ENCODE measurements at places on chromosomes 6 and 20.

- no peak for DNase-seq
Observed at GRCh38 chr20:42392442-42392841, 774.3 kb upstream of the CHD6 start.

GRCh38 chr6:26260725-26261490 lies 104.1 kb upstream of the BTN3A2 start:
- DNase-seq: no peak

DNA sequence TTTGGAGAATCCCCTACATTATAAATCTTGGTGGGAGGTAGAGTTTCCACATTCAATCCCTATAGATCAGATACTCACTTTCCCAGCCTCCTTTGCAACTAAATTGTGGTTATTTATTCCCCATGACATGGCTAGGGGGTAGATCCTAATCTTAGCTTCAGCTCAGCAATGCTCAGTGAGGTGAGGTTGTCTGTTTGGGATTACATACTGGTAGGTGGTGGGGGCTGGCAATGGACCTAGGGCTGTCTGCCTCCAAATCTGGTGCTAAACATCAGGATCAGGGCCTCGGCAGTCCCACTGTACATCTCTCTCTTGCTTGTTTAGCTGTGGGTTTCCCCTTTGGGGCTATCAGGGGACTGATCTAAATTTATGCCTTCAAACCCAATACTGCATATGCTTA lies 45.8 kb upstream of the PMEPA1 start:
- no peak for DNase-seq

DNA sequence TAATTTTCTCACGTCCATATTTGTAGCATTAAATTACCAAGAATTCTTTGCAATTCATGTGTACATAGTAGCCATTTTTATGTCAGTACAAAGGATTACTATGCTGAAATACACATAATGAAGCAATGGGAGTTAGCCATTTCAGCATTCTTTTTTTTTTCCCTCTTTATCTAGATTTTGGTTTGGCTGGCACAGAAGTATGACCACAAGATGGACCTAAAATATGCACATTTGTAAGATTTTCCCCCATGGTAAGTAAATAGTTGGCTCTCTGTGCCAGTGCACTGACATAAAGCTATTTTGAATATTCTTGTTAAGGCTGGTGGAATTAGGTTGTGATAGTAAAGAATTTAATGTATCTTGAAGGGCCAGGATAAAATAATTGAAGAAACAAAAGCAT lies 486.1 kb upstream of the BTBD3 start:
- no peak for DNase-seq

DNA sequence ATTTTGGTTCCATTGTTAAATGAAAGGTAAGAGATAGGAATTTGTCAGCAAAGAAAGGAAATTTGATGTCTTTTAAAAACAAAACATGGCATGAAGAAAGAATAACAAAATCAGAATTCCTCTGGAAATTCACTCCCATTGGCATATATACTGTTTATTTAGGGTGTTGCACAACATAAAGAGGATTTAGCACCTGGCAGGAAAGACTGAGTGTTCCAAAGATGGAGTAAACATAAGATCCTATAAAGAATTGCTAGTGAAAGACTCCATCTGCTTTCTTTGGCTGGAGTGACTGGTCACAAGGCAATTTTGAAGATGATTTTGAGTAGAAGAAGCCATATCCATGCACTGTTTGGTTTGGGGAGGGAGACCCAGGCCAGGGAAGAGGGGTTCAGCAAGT lies 62.4 kb downstream of the CD24 start:
- no peak for DNase-seq

- peak; percentile 56 for DNase-seq
Observed at GRCh38 chr6:27176096-27176495, 71.4 kb upstream of the PRSS16 start.

DNA sequence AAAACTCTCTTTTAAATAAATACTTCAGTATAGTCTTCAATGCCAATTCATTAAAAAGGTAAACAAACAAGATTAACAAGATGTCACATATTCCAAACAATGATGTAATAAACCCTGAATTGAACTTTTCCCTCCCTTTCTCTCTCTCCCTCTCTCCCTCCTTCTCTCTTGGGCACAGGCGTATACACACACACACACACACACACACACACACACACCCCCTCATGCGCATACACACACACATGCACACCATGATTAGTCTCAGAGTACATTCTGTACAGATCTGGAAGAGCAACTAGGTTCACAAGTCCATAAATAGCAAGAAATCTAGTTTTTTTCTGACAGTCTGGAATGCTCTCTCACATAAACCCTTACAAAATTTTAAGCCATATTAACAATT lies 128.3 kb downstream of the DST start:
- no peak for DNase-seq

DNA sequence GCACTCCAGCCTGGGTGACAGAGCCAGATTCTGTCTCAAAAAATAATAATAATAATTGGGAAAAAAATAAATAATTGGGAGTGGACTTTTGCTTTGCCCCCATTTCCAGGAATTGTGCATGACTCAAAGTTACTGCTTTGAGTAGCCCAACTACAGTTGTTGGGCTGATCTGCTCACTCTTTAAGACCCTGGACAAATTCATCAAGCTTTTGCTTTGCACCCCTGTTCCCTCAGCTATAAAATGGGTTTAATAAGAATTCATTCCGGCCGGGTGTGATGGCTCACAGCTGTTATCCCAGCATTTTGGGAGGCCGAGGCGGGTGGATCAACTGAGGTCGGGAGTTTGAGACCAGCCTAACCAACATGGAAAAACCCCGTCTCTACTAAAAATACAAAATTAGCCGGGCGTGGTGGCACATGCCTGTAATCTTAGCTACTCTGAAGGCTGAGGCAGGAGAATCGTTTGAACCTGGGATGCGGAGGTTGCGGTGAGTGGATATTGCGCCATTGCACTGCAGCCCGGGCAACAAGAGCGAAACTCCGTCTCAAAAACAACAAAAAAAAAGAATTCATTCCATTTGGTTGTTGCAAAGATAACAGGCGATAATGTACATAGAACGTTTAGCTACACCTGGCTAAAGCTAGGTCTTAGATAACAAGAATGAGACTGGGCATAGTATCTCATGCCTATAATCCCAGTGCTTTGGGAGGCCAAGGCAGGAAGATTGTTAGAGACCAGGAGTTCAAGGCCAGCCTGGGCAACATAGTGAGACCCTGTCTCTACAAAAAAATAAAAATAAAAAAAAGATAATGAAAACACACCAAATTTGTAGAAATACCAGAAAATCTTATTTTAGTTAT lies 87.9 kb upstream of the ZNF217 start:
- DNase-seq: no peak

- no peak for DNase-seq
Observed at GRCh38 chr6:143498428-143498827, 13.1 kb downstream of the FUCA2 start.

- no peak for DNase-seq
Observed at GRCh38 chr6:137676888-137677287, 182.7 kb upstream of the OLIG3 start.

DNA sequence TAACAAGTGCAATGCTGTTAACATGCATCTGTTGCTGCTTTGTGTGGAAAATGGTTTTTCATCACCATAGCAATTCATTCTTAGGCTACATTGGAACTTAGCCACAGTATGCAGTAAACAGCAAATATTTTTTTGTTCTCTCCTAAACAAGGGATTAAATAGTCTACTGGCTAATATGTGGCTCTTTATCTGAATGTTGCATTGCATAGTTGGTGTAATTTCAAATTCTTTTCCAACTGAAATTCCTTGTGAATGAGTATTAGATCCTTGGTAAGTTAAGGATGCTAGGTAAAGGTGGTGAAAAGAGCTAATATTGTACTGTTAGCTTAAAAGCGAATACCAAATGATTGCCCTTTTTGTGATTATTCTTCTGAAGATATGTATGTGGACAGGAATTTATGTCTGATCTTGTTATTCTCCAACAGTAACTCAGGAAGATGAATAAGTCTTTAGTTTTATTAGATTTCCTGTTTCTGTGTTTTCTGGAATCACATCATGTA lies 958 bp downstream of the MLIP start:
- no peak for DNase-seq

DNA sequence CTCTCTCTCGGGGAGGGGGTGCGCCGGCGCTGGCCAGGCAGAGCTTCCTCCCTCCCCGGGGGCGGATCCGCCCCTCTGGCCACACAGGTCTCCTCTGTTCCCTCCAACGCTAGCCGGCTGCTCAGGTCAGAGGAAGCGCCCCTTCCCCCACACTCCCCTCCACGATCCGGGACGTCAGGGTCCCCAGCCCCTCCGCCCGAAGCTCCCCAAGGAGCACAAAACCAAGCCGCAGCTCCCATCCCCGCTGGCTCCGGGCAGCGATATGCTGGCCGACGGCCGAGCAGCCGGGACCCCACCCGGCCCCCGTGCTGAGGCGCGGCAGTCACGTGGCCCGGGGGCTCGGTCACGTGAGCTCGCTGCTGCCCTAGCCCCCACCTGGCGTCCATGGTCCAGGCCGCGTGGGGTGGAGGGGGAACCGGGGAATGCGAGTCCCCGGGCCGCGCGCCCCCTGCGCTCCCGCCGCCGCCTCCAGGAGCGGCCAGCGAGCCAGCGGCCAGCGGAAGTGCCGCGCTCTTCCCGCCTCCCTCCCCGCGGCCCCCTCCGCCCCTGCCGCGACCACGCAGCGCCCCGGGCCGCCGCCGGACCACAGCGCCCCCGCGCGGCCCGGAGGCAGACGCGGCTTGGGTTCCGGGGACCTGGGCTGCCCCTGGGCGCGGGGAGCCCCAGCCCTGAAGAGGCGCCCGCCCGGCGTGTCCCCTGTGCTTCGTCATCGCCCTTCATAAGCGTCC lies at the start of gene SLC35B2:
Gene SLC35B2 (minus strand): TSS at position 504 of the 728 bp plus-strand sequence. CDS start 118 bp downstream, at position 386.
- DNase-seq: peak; percentile 81

DNA sequence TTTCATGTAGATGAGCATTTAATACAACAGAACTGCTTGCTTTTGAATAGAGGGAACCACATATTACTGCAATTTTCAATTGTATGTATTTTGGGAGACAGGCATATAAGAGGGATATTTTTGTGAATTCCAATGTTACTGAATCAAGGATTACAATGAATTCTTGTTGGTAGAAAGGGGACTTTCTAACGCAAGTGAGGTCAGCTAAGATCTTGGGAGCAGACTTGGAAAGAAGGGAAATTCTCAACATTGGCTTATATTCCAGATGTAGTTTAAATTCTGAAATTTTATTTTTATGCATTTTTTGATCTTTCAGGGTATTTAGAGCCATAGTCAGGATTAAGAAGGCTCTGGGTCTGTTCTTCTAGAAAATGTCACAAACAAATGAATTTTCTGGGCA lies 43.3 kb upstream of the CTAGE9 start:
- DNase-seq: peak; percentile 53

DNA sequence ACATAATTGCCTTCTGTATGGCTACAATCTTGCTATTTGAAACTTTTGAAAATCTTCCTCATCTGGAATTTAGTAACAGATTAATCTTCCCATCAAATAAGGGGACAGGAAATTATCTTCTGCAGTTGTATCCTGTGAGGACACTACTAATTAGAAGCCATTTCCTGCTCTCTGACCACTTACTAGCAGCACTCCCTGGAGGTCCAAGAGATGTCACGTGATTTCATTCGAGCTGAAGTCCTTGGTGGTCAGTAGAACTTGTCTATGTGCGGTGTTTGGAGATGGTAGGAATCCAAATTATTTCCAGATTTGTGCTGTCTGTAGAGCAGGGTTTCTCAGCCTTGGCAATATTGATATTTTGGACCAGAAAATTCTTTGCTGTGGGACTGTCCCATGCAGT lies 202.5 kb downstream of the TFAP2B start:
- DNase-seq: no peak

DNA sequence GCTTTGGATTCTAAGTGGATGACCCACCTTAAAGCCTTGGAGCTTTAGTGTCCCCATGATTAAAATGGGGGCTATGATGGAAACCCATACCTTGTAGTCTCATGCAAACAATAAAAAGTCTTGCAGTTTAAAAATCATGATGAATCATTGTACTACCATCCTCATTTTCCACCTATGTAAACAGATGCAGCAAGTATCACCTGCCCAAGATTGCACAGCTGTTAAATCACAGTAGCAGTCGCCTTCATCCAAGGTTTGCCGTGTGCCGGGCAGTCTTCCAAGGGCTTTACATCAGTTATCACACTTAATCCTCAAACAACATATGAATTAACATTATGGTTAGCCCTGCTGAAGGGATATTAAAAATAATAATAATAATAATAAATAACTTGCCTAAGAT lies 210.3 kb downstream of the FOXA2 start:
- no peak for DNase-seq

DNA sequence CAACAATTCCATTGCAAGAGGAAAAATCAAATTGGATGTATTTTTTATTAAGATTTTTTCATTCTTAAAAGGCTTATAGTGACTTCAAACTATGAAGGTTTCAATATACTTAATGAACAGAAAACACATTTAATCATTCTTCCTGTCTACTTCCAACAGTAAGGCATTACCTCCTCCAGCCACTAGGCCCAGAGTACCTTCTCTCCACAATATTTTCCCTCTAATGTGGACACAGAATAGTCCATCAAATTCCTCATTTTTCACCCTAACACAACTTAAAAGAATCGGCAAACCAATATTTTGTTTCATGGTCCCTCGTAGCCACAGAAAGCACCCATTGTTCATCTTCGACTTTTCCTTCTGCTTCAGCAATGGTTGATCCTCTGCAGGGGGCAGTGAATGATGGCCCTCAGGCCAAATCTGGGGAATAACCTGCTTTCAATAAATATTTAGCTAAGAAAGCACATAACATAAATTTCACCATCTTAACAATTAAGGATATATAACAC lies 335.4 kb upstream of the ID4 start:
- DNase-seq: no peak

GRCh38 chr6:30130179-30130679 lies 5.7 kb upstream of the TRIM40 start:
- DNase-seq: no peak

GRCh38 chr20:32462900-32463641 lies 104.9 kb downstream of the ASXL1 start:
- DNase-seq: no peak

DNA sequence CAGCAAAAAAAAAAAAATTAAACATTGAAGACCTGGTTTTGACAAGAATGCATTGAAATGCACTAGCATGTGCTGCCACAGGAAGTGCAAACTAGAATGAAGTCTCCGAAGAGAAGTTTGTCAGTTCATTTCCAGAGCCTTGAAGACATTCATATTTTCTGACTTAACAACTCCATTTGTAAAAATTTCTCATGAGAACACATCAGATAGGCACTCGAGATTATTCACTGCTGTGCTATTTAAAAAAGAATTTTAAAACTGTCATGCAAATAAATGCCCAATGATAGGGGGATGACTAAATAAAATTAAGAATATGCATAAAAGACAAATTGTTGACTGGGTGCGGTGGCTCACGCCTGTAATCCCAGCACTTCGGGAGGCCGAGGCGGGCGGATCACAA lies 394.6 kb upstream of the JARID2 start:
- DNase-seq: peak; percentile 44

DNA sequence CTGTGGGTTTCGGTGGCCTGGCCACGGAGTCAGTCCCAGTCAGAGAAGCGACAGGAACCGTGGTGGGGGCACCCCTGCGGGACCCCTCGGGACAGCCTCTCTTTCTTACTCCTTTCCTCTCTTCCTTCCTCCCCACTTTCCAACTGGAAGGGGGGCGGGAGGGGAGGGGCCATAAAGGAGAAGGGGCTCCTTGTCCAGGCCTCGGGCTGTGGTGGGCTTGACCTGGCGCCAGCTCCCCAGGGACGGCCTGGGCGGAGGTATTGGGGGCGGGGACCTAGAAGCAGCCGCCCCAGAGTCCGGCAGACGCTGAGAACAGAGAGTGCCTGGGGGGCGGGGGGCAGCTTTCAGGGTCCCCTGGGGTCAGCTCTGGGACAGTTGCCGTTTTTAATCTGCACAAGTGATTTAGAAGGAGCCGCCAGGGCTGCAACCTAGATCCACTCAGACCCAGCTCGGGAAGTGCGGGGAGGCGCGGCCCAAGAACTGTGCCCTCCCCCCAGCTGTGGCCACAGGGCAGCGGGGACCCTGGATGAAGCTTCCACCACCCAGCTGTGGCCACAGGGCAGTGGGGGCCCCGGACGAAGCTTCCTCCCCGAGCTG lies 6.4 kb upstream of the ABHD16B start:
- peak; percentile 28 for DNase-seq

Measured in ELR (cell line).